ENCODE measurements at places on chromosomes 6 and 20. TPM values are rescaled to one million over a fixed set of nuclear protein-coding genes. Genes with fewer than 3 reads are reported as not detected.

GRCh38 chr20:16671753-16672152 lies 58.1 kb upstream of the SNRPB2 start:
- DNase-seq, result no peak

DNA sequence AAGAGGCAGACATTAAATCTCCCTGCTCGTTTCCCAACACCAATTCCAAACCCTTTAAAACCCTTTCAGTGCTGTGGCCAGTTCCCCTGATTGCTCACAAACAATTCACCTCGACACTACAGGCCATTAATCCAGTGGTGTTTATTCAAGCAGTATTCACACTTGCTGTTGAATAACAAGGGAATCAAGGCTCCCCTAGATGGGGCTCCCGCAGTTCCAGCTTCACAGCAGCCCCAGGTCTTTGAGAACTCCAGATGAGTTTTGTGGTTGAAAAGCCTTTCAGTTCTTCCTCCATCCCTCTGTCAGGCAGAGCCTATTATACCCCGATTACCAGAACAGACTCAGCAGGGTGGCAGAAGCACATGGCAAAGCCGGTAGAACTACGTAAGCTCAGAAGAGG lies 36.2 kb downstream of the JAG1 start:
- DNase-seq, result no peak

GRCh38 chr6:132063204-132063603 lies 112.0 kb upstream of the CCN2 start:
- DNase-seq, result no peak

- no peak for DNase-seq
Observed at GRCh38 chr20:46324379-46324778, 16.1 kb upstream of the CDH22 start.

The FAM210B gene
- 67.7 TPM for total RNA-seq

The QKI gene
- total RNA-seq, result 187 TPM

Measured in suprapubic skin (tissue), 4 donors.